T-cell (primary cell): ENCODE measurements at places on chromosomes 16 and 17. TPM values are rescaled to one million over a fixed set of nuclear protein-coding genes. Genes with fewer than 3 reads are reported as not detected.

DNA sequence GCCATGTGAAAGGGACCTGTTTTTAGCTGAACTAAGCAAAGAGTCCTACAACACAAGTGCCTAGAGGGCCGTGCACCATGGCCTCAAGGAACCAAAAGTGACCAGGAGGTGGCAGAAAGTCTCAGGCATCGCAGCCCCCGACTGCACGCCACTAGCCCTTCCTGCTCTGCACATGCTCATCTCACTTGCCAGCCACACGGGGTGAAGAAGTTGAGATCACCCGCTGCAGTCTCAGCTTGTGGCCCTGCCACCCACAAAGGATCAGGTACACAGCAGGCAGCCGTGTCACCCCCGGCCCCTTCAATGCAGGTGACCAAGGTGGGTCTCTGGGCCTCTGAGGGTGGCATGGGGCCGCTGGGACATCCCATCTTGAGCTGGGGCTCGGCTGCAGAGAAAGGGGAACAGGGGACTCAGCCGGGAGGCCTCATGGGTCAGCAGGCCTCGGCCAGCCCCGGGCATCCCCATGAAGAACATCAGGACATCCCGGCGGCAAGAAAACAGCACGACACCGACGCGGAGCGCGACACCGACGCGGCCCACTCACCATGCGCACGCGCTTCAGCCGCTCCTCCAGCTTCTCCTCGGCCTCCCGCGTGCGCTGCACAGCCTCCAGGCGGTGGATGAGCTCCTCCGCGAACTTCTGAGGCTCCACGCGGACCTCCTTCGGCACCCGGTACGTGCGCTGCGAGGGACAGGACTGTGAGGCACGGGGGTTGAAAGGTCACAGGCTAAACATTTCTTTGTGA is 21.0 kb downstream of the PDIA2 start:
- DNase-seq = no peak
- no peak overlapping the region for H3K4me3 ChIP-seq
- H3K27ac ChIP-seq = no peak overlapping the region
- peaks cover 2% of the 10 kb centered on the region for H3K4me1 ChIP-seq
- H3K27me3 ChIP-seq = no peaks in the 10 kb centered on the region

Gene KRTAP2-4
- total RNA-seq = not detected

DNA sequence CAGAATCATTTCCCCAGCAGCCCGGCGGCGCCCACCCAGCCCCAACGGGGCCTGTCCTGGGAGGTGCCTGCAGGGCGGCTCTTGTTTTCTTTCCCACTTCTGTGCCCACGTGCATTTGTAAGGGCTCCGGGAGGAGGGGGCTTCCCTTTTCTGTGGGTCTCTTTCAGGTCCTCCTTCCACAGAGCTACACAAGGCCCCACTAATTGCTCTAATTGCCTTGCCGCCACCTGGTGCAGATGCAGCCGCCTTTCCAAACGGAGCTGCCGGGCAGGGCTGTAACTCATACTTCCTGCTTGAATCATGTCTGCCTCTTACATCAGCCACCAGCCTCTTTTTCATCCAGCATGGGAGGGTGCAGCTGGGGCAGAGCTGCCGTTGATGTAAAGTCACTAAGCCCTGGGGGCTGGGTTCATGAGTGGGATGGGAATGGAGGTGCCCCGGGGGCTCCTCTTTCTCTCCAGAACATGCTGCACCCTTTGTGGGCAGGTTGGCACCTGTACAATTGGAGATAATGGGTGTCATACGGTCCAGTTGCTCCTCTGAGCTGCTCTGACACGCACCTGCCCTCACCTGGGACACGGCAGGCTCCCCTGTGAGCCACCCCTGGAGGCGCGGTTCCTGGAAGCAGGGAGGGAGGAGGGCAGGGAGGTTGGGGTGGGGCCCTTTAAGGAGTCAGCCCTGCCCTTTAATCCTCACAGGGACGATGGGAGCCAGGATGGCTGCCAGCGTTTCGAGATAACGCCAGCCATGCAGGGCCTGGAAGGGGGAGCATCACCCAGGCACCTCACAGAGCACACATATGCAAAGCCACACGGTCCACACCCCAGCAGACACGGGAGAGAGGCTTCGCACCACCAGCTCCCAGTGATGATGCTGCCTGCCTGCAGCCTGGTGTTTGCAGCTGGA is 41.1 kb upstream of the KLHDC4 start:
- DNase-seq = peak; percentile 40
- peak overlapping the region; percentile 36 for H3K4me3 ChIP-seq
- H3K36me3 ChIP-seq = no peaks in the 10 kb centered on the region
- H3K27me3 ChIP-seq = peaks cover 13% of the 10 kb centered on the region
- peaks cover 21% of the 10 kb centered on the region for H3K4me1 ChIP-seq

DNA sequence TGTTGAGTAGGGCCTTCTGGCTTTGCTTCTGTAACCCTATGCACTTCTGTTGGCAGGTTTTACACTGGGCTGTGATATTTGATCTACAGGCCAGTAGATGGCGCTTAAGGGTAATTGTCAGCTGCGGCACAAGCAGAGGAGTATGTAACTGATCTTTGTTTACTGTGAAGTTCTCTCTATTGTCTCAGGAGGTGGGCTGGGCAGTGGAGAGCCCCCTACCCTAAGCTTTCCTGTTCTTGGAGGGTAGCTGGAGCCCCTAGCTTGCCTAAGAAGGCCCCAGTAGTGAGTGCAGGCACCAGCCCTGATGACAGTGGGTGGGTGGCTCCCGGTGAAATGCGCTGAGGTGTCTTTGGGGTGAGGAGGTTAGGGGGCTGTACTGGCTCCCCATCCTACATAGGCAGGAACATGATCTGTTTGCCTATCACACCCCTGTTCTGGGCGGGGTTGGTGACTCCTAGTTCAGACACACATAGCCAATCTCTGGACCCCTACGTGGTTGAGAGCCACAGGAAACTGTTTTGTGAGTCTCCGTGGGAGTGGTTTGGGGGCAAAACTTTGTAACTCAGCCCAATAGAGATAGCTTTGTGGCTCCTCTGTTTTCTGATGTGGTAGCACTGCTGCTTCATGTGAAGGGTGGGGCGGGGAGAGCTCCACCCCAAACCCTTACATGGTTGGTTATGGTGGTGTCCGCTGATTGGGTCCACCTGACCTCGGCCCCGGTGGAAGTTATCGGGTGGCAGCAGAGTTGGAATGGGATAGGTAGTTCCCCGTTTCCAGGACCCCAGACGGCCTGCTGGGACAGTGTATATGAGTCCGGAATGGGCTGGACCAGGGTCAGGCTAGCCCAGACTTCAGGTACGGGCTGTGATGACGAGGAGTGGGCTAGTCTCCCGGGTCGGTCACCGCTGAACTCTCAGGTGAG is 60.4 kb downstream of the SLFN11 start:
- no peaks in the 10 kb centered on the region for H3K27me3 ChIP-seq
- H3K27ac ChIP-seq = peak overlapping the region; percentile 93
- peaks cover 4% of the 10 kb centered on the region for H3K4me1 ChIP-seq
- peak; percentile 98 for DNase-seq

DNA sequence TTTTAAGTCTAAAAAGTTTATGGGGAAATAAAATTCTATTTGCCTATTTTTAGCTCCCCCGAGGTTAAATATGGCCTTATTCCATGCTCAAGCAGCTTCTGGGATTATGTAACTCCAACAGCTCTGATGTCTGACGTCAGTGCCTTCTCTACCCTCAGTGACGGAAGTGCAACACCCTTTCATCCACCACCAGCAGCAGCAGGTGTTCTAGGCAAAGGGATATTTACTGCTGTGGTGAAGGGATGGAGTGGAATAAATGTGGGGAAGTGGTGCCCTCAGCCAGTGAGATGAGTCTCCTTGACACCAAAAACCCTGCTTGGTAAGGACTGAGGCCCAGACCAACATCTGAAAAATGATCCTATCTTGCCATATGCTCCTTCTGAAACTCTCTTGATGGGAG is 247.4 kb downstream of the SHISA9 start:
- H3K27ac ChIP-seq = no peak overlapping the region
- no peak overlapping the region for H3K4me3 ChIP-seq
- H3K36me3 ChIP-seq = no peaks in the 10 kb centered on the region
- no peaks in the 10 kb centered on the region for H3K27me3 ChIP-seq
- no peaks in the 10 kb centered on the region for H3K4me1 ChIP-seq

Gene ASPHD1
- not detected for total RNA-seq

GRCh38 chr17:13338421-13338820 is 263.3 kb downstream of the HS3ST3A1 start:
- H3K27ac ChIP-seq = no peak overlapping the region
- no peaks in the 10 kb centered on the region for H3K4me1 ChIP-seq
- no peaks in the 10 kb centered on the region for H3K36me3 ChIP-seq
- DNase-seq = no peak

- DNase-seq = no peak
- peaks cover 65% of the 10 kb centered on the region for H3K36me3 ChIP-seq
- H3K4me3 ChIP-seq = no peak overlapping the region
- H3K27ac ChIP-seq = no peak overlapping the region
- no peaks in the 10 kb centered on the region for H3K4me1 ChIP-seq
- no peaks in the 10 kb centered on the region for H3K27me3 ChIP-seq
These were observed 69.3 kb downstream of the ABCC1 start for GRCh38 chr16:16018705-16019104.

- peaks cover 3% of the 10 kb centered on the region for H3K36me3 ChIP-seq
- H3K27ac ChIP-seq = no peak overlapping the region
- no peak overlapping the region for H3K4me3 ChIP-seq
- H3K4me1 ChIP-seq = peaks cover 7% of the 10 kb centered on the region
- DNase-seq = no peak
- no peaks in the 10 kb centered on the region for H3K27me3 ChIP-seq
These were observed 139.5 kb downstream of the PRKCB start for GRCh38 chr16:23975293-23975692.

GRCh38 chr17:73358668-73359067 is 46.9 kb upstream of the CDC42EP4 start:
- no peaks in the 10 kb centered on the region for H3K27me3 ChIP-seq
- no peaks in the 10 kb centered on the region for H3K36me3 ChIP-seq
- no peak overlapping the region for H3K4me3 ChIP-seq
- no peak for DNase-seq
- H3K4me1 ChIP-seq = no peaks in the 10 kb centered on the region
